CD4-positive, alpha-beta T cell treated with Interleukin-21 for 1 hour (primary cell): ENCODE measurements at places on chromosomes 13 and 19.

DNA sequence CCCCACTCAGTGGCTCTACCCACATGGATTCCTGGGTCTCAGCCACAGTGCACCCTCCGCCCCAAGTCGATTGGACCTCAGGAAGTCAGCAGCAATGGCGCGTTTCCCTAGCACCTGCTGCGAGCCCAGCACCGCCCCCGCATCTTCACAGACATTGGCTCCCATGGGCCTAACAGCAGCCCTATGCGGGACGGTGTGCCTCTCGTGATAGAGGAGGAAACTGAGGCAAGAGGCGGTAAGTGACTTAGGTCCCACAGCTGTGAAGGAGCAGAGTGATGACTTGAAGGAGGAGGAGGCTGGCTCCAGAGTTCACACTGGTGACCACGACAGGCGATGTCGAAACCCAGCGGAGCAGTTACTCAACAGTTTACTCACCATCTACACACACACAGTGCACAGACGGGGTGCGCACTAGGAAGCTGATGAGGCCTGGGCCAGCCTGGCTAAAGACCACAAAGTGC, 104.5 kb upstream of the SOX1 start:
- no peak for DNase-seq

DNA sequence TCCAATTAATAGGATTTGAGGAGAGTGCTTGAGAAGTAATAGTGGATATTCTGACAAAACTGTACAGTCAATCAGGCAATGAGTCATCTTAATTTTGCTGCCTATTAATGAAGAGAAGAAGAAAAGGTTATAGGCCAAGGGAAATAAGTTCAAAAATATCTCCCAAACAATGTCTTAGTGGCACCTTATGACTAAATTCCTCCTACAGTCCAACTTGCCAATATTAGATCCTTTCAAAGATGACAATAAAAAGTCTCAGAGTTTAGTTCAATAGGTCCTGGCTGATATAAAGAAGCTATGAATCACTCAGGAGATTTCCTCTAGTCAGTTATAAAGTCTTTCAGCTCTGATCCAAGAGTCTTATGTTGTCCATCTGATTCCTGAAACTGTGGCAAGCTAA, 27.9 kb downstream of the UGGT2 start:
- no peak for DNase-seq

- DNase-seq, result no peak
Measured at GRCh38 chr19:29812881-29813275, 1.1 kb downstream of the CCNE1 start.

DNA sequence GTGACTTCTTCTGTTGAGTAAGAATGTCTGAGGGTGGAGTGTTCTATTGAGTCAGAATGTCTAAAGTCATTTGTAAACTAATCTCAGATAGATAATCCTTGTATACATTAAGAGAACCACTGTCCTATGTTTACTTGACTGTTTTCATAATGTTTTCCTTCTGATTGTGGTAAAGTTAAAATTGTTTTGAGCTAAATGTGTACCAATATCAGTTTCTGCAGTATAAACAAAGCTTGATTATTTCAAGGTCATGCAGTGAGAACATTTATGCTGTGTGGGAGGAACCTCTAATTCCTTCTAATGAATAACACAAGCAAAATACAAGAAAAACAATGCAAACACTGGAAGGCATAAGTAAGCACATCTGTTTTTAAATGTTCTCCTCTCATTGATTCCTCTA, 434.6 kb downstream of the FGF14 start:
- DNase-seq, result no peak

DNA sequence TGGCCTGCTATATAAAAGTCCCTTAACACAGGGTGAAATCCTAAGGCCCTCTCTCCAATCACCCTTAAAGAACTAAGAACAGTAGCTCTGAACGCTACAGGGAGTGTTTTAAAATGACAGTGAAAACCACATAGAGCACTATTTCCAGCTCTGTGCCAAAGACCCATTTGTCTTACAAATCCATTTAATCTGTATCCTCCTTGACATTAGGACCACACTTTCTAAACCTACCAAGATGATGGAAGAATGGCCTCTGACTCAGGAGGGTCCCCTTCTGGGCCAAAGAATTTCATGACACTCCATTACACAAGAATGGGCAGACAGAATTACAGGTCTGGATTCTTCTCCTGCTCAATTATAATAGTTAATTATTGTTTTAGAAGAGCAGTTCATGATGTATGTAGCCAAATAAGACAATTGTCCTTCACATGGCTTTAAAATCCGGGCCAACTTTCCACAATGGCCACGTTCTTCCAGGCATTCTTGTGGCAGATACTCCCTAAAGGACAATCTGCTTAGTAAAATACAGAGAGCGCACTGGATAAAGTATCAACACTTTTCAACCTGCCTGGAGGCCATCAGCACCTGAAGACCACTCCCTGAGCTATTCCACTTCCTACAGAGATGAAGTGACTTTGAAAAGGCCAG, 61.0 kb downstream of the STK24 start:
- no peak for DNase-seq

- no peak for DNase-seq
Measured at GRCh38 chr19:2575734-2576481, 100.0 kb downstream of the GADD45B start.

GRCh38 chr19:30293051-30293785, 79.0 kb upstream of the ZNF536 start:
- no peak for DNase-seq
